ENCODE measurements at places on chromosomes 3 and 15. TPM values are rescaled to one million over a fixed set of nuclear protein-coding genes. Genes with fewer than 3 reads are reported as not detected.

The SEMA6D gene
- 30.1 TPM for total RNA-seq

The SPATA12 gene
- not detected for total RNA-seq

The ALPK3 gene
- 1.2 TPM for total RNA-seq

The COL6A5 gene
- total RNA-seq: not detected

The CASR gene
- 2.6 TPM for total RNA-seq

The MEX3B gene
- total RNA-seq: 3.9 TPM

The LRRC49 gene
- total RNA-seq: 13.0 TPM

The TLR9 gene
- total RNA-seq: 0.22 TPM

The GOLGA6L10 gene
- 1.5 TPM for total RNA-seq

The UPK1B gene
- not detected for total RNA-seq

The NRG4 gene
- total RNA-seq: 9.0 TPM

The KNG1 gene
- total RNA-seq: 0.23 TPM

The RMDN3 gene
- total RNA-seq: 23.4 TPM

The KLF15 gene
- total RNA-seq: 23.2 TPM

The JAGN1 gene
- 32.7 TPM for total RNA-seq

The MB21D2 gene
- 5.4 TPM for total RNA-seq

The TMPRSS7 gene
- total RNA-seq: 0.34 TPM

The GOLGA8N gene
- 15.2 TPM for total RNA-seq

The CCDC39 gene
- 5.4 TPM for total RNA-seq

The DNAJC13 gene
- 39.3 TPM for total RNA-seq

The FGD5 gene
- 15.0 TPM for total RNA-seq

The MAGEL2 gene
- total RNA-seq: 1.7 TPM

The PCSK6 gene
- 8.4 TPM for total RNA-seq

The KBTBD13 gene
- total RNA-seq: 0.28 TPM

The FBXO40 gene
- not detected for total RNA-seq

The GOLGA6L9 gene
- 3.1 TPM for total RNA-seq

The GHSR gene
- total RNA-seq: not detected

The ITGA11 gene
- total RNA-seq: 1.9 TPM

The ANKRD34C gene
- not detected for total RNA-seq

The CYP11A1 gene
- total RNA-seq: 21.0 TPM

The SLC6A20 gene
- 0.13 TPM for total RNA-seq
